ENCODE measurements at places on chromosomes 12 and 14.

DNA sequence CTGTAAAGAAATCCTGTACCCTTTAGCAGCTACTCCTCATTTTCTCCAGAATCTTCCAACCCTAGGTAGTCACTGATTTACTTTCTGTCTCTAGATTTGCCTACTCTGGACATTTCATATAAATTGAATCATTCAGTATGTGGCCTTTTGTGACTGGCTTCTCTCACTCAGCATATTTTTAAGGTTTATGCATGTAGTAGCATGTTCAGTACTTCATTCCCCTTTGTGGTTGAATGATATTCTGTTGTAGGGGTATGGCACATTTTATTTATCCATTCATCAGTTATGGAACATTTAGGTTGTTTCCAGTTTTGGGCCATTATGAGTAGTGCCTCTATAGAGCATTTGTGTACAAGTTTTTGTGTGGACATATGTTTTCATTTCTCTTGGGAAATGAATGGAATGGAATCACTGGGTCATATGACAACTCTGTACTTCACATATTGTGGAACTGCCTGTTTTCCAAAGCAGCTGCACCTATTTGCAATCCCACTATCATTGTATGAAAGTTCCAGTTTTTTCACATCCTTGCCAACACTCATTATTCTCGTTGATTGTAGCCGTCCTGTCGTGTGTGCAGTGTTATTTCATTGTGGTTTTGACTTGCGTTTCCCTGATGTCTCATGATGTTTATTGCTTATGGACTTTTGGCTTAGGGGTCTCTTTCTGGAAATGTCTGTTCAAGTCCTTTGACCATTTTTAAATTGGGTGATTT is 57.2 kb downstream of the ATF7IP start:
- no peak for DNase-seq

DNA sequence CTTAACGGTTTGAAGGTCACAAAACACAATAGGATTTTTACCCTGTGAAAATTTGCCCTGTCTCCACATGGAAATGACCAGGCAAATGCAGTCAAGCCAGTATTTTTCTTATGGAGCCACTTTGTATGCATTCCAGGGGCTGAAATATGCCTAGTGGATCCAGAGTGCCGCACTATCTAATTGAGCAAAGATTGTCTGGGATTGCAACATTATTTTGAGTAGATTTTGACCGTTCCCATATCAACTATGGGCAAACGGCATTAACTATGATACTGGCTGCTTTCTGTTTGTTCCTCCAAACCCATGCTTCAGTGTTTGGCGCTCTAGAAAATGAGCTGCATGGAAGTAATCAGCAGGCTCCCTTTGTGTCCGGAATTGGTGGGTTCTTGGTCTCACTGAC is 223.0 kb downstream of the BTG1 start:
- no peak for DNase-seq

- no peak for DNase-seq
These were observed 11.1 kb upstream of the NDUFA12 start for GRCh38 chr12:95014554-95014953.

GRCh38 chr12:54047160-54047963 is 6.3 kb upstream of the HOXC4 start:
- no peak for DNase-seq

DNA sequence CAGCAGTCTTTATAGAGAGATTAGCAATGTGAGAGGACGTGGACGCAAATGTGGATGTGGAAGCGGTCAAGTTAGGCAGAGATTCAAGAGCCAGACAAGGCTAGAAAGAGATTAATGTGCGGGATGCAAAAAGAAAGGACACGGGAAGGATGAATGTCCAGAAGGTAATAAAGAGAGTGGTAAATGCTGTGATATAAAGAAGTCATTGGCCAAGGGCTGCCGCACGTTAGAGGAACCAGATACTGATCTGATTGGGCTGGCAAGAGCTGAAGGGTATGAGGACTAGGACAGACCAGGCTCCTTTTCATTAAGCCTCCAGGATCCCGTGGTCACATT is 59.5 kb downstream of the DHRS2 start:
- no peak for DNase-seq

DNA sequence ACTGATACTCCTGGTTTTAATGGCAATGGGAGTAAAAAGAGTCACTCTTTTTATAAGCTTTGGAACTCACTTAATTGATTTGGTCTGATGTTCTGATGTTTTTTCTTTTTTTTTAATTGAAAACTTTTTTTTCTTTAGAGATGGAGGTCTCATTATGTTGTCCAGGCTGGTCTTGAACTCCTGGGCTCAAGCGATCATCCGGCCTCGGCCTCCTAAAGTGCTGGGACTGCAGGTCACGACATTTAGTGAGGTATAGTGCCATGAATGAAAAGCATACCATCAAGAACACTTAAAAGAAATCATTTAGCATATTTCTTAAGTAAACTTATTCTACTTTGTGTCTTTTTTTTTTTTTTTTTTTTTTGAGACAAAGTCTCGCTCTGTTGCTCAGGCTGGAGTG is 12.7 kb upstream of the EID3 start:
- DNase-seq = no peak

GRCh38 chr14:79836577-79836976 is 374.7 kb downstream of the DIO2 start:
- no peak for DNase-seq

DNA sequence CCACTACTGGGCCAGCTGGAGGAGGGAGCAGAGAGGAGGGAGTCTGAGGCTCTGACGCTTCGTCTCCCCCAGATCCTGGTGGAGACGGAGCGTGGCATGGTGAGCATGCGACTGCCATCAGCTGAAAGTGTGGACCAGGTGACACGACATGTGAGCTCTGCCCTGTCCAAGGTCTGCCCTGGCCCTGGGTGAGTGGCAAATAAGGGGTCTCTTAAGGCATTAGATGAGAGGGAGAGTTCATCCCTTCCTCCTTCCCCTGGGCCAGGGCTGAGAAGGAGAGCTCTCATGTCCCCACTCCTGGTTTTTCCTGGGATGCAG is 2.5 kb downstream of the CARMIL3 start:
- no peak for DNase-seq

DNA sequence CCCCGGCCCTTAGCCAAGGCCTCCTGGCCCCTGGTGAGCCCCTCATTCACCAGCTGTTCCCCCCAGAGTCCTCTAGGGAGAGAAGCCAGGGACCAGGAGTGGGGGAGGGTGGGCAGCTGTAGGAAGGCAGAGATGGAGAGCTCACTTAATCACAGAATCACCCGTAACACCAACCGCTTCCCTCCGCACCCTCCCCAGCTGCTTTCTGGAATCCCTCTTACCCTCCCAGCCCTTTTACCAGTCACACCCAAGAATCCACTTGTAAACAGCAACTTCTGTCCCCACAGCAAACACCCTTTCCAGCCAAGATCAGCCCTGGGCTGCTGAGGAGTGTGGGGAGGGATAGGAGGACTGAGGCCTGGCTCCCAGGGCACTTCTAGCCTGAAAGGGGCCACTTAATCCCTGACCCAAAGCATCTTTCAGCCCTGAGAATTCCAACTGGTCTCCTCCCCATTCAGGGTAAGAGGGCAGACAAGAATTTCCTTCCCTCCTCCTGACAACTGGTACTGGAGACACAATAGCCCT is 18.8 kb downstream of the NCKAP5L start:
- DNase-seq = no peak
